Hematopoietic multipotent progenitor cell treated with erythropoietin and hydrocortisone succinate and interleukin-3 and kit ligand, for 17 days (in vitro differentiated cells): ENCODE measurements at places on chromosomes 6 and 20.

DNA sequence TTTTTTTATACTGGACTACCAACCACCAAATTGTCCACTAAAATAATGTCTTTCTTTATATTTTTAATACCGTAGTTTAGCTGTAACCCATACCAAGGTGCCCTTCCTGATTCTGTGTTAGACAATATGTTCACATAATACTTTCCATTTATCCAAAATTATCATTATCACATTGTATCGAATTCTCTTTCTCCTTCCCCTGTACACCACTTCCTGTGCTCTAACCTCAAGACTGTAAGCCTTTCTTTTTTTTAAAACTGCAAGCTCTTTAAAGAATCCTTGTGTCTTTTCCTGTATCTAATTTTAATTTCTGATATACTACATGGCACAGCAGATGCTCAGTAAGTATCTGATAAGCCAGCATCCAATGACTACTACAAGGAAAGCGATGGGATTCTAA is 917.5 kb downstream of the EYS start:
- no peak for DNase-seq

DNA sequence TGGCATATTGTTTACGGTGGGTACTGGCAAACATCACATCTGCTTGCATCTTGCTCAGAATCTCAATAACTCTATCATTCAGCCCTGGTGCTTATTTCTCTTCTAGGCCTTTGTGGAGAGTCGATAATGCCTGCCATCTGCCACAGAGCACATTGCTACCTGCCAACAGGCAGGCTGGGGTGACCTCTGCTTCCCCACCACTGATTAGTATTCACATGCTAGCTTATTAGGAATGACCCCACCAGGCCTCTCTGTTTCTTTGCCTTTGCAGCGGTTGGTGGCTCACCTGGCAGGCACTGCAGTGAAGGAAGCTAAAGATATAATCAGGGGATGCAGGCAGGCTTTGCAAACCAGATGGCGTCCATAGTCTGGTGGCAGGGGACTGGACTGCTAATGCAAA is 154.5 kb downstream of the MMS22L start:
- no peak for DNase-seq

DNA sequence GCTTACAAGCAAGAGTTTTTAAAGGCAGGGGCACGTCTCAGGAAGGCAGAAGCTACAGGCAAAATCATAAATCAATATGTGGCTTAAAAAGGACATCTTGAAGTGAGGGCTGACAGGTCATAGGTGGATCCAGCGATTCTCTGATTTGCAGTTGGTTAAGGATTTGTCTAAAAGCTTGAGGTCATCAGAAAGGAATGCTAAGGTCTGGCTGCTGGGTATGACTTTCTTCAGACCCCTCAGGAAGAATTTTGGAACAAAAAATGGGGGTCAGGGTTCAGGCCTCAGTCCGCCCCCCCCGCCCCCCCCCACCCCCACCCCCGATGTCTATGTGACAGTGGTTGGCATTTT is 261.9 kb downstream of the CDH4 start:
- DNase-seq, result no peak

DNA sequence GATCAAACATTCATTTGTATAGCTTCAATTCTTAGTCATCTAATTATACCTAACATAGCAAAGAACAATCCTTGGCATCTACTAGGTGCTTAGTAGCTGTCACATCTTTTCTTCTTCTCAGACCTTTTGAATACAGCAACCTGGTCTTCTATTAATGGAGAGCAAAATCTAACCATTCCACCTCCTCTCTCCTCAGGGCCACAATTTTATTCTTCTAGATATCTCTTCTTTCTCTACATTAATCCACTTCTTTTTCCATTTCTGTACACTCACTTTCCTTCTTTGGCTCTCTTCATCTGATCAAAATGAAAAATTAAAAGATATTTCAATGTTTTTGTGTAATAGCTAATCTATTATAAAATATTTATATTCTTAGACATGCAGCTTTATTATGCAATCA is 9.0 kb upstream of the HLA-DOA start:
- DNase-seq, result no peak

- DNase-seq, result no peak
Measured at GRCh38 chr6:76677017-76677416, 604.6 kb upstream of the IMPG1 start.

DNA sequence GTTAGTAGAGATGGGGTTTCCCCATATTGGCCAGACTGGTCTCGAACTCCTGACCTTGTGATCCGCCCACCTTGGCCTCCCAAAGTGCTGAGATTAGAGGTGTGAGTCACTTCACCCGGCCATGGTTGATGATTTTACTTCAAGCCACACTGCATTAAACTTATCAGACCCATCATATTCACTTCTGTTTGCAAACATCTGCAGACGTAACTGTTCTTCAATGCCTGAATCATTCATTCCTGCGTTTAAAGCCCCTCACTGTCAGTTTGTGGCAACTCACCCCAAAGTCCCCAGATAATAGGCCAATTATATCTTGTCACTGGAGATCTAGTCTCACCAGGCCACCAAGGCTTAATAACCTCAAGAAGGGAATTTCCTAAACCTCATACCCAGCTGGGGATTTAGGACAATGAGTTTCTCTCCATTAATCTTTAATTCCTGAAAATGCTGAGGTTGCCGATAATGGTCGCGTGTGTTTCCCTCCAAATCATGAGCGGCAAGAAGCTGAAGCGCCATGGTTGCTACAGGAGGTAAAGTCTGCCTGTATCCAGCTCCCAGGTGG is 229.6 kb downstream of the LY86 start:
- DNase-seq, result no peak

- DNase-seq, result no peak
Measured at GRCh38 chr20:20480126-20480525, 112.2 kb downstream of the INSM1 start.

DNA sequence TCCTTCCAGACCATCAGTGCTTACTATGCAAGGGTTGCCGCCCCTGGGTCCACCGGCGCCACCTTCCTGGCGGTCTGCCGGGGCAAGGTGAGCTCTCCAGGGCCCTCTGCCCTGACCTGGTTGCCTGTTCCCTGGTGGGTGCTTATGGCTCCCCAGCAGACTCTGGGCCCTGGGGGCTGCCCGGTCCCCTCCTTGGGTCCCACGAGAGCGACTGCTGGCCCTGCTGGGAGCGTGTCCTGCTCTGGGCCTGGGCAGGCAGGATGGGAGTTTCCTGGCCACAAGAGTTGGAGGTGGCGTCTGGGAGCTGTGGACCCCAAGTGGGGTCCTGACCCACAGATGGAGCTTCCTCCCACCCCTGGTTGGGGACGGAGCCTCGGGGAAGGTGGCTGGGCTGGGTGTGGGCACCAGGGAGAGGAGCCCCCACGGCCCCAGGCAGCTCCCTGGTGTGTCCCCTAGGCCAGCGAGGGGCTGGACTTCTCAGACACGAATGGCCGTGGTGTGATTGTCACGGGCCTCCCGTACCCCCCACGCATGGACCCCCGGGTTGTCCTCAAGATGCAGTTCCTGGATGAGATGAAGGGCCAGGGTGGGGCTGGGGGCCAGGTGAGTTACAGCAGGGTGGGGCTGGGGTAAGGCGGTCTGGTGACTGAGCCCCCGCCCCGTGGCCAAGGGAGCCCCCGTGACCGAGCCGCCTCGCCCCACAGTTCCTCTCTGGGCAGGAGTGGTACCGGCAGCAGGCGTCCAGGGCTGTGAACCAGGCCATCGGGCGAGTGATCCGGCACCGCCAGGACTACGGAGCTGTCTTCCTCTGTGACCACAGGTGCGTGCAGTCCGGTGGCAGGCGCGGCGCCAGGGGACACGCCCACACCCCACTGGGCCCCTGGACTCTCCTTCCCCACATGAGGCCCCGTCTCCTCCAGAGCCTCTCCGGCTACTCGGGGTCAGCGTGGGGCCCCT is 7.1 kb upstream of the TNFRSF6B start:
- DNase-seq, result no peak

GRCh38 chr6:41504466-41505121 is 41.6 kb upstream of the FOXP4 start:
- no peak for DNase-seq

GRCh38 chr6:31586008-31586407 is at the start of gene LST1:
Gene LST1 (plus strand): TSS chr6:31586277. CDS start chr6:31587300, 1,023 bp downstream.
- no peak for DNase-seq

GRCh38 chr20:63290677-63291472 is 2.1 kb upstream of the COL20A1 start:
- no peak for DNase-seq

DNA sequence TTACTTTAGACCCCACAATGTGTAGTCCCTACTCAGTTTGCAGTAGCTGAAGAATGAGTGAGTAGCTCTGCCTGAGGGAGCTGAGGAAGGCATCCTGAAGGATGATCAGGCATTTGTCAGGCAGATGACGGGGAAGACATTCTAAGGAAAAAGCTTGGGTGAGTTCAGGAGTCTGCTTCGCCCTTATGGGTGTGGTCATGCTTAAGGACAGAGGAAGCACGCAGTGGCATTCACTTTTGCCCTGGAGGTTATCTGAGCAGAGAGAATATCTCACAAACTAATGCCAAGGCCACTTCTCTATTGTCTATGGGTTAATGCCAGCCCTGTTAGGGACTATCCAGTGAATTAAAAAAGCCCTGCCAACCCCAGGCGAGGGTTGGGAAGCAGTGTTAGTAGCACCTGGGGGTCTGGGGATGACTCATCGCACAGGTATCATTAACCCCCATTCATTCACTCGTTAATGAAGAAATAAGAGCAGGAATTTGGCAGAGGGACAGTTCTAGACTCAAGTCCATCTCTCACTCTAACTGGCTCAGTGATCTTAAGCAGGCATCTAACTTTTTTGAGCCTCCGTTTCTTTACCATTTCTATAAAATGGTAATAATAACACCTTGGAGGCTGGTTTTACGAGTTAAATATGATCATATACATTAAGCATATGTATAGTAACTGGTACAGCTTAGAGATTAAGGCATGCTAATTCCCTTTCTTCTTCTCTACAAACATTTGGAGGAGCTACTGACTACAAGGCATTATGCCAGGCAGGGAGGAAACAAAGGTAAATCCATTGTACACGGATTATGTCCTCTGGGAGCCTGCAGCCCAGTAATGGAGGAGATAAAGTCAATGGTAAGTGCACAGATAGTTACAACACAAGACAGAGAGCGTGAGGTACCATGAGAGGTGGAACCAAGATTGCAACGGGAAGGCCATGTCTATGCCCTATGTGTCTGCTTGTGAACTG is 93.2 kb upstream of the AKIRIN2 start:
- DNase-seq, result no peak

DNA sequence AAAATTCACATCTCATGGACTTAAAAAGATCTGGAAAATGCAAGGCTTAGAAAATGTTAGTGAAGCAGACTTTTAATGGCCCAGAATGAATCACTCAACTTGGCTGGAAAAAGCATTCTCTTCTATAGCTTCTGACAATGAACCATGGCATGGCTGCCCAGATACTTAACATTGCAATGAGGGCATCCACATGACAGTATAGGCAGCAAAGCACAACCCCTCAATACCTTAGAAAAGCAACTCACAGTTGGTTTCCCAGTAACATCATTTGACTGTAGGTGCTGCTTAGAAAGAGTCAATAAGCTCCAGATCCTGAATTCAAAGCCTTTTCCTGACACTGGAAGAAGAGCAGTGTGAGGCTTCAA is 155.8 kb downstream of the EYA4 start:
- no peak for DNase-seq

- no peak for DNase-seq
Measured at GRCh38 chr20:20530428-20531151, 162.7 kb downstream of the INSM1 start.

- peak; percentile 78 for DNase-seq
Measured at GRCh38 chr20:47362361-47363219, 6.1 kb upstream of the ZMYND8 start.

- DNase-seq, result no peak
Measured at GRCh38 chr20:2297357-2297728, 1.5 kb downstream of the TGM3 start.

DNA sequence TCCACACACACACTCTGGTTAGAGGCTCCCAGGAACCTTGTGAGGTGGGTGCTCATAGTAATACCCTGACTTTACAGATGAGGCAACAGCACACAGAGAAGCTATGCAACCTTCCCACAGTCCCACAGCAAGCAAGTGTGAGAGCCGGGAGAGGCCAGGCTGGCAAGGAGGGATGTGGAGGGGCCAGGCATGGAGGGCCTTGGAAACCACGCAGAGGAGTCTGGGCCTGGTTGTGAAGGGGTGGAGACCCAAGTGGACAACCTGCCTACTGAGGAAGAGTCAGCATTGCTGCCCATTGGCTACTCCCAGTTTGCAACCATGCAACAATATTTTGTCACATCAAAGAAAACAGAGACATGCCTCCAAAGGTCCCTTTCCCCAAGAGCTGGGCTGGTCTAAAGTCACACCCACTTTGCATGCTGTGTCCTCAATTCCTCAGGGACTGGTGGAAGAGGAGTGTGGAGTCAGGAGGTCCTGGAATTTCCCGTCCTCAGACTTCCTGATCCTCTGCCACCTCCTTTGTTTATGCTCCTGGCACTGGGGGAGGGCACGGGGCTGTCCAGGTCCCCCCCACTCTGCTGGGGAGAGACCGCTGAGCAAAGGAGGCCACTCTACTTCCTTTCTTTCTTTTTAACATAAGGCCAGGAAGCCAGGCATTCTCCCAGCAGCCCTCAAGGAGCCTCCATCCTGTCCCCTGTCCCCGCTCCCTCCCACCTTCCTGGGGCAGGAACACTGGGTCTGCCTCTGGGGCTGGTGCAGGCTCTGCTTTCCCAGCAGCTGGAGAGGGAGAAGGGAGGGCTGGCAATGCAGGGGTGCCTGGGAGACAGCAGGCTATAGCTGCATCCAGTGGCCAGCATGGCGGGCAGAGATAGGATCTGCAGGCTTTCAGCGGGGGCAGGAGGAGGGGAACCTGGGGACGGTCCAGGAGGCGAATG is 68.3 kb downstream of the NOL4L start:
- no peak for DNase-seq
